ENCODE measurements at places on chromosomes 16 and 17.
A peak's percentile ranks its signal among the peaks of the same experiment; 100 is the strongest.

- DNase-seq, result no peak
These were observed 12.8 kb upstream of the CBX8 start for GRCh38 chr17:79809530-79810129.

DNA sequence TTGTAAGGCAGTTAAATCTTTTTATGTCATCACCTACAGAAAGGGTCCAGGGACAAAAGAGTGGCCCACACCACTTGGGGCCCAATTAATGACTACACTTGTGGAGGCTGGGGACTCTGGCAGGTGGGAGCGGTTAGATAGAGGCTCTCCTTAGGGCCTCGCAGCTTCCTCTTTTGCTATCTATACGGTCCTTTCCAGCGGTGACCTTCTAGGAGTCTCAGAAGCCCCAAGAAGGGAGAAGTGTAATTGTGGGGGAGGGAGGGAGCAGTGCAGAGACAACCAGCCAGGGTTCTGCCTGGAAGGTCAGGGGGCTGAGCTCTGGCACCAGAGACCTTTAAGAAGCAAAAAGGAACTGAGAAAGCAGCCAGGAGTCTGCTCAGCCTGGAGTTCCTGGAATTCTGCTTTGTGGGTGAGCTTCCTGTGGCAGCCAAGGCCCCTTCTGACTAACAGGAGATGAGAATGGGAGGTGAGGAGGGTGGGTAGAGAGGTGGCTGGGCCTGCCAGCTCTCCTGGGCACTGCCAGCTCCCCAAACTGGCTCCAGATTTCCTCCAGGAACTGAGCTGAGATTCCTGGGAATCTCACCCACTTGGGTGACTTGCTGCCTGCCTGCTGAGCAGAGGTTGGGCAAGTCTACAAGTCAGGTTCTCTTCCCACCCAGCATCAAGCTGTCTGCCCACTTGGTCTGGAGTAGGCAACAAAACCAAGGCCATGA lies 16.3 kb upstream of the MAP3K14 start:
- no peak for DNase-seq

- DNase-seq, result no peak
These were observed 68.1 kb downstream of the RTN4RL1 start for GRCh38 chr17:1957037-1957436.

GRCh38 chr16:48491517-48491916 lies 106.3 kb upstream of the SIAH1 start:
- no peak for DNase-seq

DNA sequence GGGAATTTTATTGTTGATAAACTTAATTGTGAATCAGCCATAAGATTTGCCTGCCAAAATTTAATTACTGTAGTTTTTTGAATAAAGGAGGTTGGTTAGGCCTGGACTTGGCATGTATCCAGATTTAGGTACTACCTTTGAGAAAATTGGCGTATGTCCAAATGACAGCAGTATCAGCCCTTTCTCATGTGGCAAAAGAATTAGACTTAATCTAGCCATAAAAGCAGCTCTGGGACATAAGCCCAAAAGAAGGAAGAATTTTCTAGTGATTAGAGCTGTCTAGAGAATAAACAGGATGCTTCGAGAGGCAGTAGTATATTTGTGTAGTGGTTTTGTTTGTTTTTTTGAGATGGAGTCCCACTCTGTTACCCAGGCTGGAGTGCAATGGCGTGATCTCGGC lies 27.7 kb downstream of the PPM1E start:
- DNase-seq, result no peak

GRCh38 chr17:41814195-41814594 lies 1.4 kb downstream of the FKBP10 start:
- DNase-seq, result no peak

- DNase-seq, result no peak
These were observed 40.6 kb downstream of the PRKCB start for GRCh38 chr16:23876256-23876896.

DNA sequence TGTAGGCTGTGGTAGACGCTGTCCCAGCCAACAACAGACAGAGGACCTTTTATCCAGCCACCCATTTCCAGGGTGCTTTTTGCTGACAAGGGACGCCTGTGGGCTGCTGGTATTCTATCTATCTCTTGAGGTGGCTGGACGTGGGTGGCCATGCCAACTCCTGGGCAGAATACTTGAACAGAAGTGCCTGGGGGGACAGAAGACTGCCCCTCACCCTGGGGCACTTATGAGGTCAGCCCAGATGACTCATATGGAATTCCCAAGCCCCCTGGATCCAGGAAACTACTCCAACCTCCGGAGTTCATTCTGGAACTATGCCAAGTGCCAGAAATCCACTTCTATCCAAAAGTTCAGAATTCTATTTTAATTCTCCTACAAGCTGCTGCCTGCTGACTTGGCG lies 61.3 kb downstream of the CDRT4 start:
- DNase-seq, result no peak

DNA sequence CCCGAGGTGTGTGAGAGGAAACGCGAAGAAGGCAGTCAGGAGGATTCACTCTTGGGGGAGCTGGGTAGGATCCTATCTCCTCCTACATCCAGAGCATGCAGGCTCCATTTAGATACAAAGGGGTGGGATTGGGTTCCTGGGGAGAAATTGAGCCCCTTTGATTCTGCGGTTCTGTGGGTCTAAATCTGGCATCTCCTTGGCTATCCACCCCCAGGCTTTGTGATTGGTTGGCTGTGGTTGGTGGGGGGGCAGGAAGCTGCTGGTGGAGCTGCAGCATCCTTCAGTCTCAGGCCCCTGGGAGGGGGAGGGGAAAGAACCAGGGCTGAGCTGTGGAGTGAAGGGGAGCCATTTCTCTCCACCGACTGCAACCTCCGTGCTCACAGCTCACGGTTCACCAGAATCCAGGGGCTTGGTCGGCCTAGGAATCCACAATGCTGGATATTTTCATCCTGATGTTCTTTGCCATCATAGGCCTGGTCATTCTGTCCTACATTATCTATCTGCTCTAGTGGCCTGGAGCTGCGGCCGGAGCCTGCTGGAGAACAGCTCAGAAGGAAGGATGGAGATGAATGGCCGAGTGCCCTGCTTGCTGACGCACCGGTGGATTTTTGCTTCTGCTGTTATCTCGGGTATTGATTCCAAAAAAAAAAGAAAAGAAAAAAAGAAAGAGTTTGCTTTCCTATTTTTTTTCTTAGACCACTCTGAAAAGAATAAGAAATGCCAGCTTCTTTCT lies at the start of gene LASP1NB:
LASP1NB (plus strand) TSS at position 352 of the 733 bp plus-strand sequence.
- DNase-seq, result no peak

DNA sequence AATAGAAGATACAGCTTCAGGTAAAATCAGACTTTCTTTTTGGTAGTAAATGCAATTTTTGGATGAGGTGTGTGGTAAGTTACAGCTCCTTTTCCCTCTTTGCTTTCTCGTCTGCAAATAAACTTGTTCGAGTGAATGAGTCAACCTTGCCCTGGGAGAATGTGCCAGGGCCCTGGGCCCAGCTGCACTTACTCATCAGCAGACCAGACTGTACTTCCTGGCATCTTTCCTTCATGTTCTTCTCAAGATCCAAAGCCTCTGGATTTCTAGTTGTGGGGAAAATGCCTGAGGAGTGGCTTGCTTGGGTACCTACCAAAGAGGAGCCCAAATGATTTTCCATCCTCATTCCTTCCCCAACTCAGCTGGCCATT lies 5.4 kb upstream of the G6PC1 start:
- no peak for DNase-seq

DNA sequence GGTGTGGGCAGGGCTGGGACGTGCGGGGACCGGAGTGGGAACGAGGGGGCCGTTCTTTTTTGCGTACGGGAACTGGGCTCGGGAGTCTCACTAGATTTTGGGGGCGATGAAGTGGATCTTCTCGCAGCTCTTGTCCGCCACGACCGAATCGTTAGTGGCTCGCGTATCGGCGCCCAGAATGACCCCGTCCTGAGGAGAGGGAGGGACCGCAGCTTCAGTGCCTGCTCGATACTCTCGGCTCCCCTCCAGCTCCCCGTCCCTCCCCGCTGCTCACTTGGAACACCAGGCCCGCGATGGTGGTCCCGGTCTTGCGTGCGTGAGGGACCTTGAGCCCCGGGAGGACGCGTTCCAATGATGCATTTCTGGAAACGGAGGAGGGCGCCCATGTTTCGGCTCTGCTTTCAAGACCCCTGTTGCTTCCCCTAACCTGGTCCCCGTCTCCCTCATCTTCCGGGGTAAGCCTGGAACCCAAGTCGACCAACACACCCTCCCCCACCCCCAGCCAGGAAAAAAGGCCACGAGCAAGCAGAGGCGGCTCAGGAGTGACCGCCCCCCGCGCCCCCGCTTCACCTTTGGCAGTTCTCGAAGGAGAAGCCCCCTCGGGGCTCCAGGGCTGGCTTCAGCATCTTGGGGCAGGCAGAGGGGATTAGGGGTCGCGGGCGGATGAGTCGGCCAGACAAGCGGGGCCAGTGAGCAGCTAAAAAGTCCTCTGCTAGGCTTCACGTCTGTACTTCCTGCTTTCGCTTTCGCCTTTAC lies at the start of gene PSMB10:
PSMB10 (minus strand) TSS at position 727 of the 756 bp plus-strand sequence; CDS start at position 626, 101 bp downstream.
- DNase-seq, result peak; percentile 34

Measured in HEK293T (cell line).